ENCODE measurements at places on chromosomes 13 and 19. TPM values are rescaled to one million over a fixed set of nuclear protein-coding genes. Genes with fewer than 3 reads are reported as not detected.

SERTM1 gene
- not detected for total RNA-seq

PRR22 gene
- 4.1 TPM for total RNA-seq

WASF3 gene
- 11.5 TPM for total RNA-seq

OR4F17 gene
- not detected for total RNA-seq

TUBA3C gene
- total RNA-seq: not detected

ZNF793 gene
- total RNA-seq: 10.8 TPM

TNFSF13B gene
- 7.2 TPM for total RNA-seq

PLA2G4C gene
- total RNA-seq: 10.0 TPM

DAND5 gene
- 0.26 TPM for total RNA-seq

KCNN4 gene
- 10.5 TPM for total RNA-seq

TRPM4 gene
- total RNA-seq: 145 TPM

ARHGAP35 gene
- total RNA-seq: 60.1 TPM

CEACAM19 gene
- total RNA-seq: 10.9 TPM

All from mucosa of gallbladder (tissue), 1 donor.